ENCODE measurements at places on chromosomes 12 and 14.

DNA sequence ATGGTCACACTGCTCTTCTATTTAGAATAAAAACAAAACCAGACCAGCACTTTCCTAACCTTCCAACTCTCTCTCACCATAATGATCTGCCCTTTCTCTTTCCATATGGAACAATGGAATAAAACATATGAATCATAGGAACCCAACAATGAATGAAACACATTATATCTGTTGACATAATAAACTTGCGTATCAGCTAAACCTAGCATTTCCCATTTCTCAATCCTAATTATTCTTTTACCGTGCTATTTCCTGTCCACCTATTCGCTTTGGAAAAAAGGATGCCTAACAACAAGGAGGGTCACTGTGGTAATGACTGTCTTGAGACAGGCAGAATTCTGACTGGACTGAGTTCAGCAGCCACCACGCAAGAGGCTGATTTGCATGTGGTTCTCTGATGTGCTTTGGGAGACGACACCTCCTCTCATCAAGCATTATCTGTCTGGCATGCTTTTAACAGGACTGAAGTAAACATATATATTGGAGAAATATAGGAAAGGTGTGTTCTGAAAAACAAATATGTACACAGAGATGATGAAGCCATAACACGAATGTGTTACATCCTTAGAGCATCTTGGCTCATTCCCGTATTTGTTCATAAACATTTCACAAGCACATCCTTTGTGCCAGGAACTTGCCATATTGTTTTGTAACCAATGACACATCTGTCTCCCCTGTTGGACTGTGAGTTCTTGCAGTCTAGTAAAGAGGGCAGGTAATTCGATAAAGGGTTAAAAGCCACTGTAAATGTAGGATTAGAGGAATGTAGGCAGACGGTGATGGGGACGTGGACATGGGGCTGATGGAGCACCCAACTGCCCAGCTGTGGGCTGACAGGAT, 87.7 kb downstream of the PTPRB start:
- DNase-seq, result no peak

GRCh38 chr14:104977008-104977680, 1.0 kb downstream of the AHNAK2 start:
- DNase-seq, result no peak

DNA sequence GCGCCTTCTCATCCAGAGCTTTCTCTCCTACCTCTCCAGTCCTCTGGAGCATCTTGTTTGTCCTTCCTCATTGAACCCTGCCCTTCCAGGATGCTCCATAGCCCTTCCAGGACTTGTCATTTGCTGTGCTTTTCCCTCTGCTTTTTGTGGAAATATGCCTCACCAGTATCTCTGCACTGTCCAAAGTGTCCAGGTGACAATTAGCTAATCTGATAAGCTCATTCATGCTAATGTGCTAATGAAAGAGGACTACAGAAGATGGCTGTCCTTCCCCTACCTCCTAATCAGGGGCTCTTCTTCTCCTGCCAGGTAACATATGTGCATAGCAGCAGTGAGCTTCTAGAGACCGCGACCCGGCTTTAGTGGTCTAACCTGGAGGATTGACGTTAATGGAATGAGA, 58.4 kb upstream of the OTX2 start:
- no peak for DNase-seq

DNA sequence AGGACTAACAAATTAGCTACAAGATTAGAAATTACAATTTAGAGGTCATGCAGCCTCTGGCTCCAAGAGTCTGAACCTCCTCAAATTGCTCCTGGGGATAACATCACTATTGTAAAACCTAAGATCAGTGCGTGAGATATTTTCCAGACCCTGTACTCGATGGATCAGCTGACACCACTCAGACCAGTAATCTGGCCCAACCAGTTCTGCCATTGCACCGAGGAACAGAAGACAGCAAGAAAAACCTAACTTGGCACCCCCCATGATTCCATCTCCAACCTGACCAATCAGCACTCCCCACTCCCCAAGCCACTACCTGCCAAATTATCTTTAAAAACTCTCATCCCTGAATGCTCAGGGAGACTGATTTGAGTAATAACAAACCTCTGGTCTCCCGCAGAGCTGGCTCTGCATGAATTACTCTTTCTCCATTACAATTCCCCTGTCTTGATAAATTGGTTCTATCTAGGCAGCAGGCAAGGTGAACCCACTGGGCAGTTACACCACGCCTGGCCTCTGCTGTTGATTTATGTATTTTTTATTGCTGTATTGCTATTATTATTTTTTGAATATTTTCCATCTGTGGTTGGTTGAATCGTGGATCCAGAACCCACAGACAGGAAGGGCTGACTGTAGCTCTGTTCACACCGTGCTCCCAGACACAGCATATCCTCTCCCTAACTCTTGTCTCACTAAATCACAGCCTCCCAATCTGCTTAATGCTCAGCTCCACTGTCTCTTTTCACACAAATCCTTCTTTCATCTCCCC, 9.2 kb downstream of the HEBP1 start:
- DNase-seq, result no peak

- no peak for DNase-seq
These were observed 40.0 kb upstream of the TEX22 start for GRCh38 chr14:105358140-105358846.
